ENCODE measurements at places on chromosomes 7 and 10.

DNA sequence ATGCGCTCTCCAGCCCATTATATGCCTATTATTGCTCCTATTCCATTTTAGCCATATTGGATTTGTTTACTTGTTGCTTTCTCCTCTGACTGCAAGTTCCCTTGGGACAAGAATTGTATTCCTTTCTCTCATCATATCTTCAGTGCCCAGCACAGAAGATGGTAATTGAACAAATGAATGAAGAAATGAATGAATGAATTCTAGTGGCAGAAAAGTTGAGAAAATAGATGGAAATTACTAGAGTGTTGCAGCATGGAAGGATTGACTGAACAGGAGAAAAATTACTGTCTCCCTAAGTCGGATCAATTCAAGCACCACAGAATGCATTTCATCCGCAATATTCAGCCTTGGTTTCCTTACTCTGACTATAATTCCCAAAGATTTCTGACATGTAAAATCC is 1243.2 kb downstream of the SORCS1 start:
- no peak for DNase-seq

DNA sequence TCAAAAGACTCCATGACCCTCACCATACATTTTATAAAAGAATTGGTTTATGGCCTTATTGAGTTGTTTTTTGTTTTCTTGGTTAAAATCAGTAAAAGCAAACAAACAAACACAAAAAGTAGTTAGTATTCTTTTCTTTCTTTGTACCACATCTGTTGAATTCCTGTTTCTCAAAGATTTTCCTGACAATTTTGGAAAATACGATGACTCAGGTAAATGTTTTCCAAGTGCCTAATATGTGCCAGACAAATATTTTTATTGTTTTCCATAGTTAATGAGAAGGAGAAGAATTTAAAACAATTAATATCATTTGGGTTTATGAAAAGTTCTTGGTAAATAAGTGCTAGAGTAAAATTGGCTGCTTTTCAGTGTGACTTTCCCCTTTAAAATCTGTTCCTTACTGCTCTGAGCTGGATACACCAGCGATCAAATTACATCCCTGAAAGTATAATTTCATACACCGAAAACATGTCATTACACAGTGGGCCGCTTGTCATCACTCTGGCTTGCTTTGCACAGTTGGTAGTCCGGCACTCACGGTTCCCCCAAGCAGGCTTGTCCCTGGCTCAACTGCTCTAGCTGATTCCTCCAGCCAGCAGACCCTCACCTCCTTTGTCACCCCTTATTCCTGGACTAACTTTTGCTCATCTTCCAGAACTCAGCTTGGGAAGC is 80.5 kb downstream of the TBXAS1 start:
- DNase-seq, result no peak

DNA sequence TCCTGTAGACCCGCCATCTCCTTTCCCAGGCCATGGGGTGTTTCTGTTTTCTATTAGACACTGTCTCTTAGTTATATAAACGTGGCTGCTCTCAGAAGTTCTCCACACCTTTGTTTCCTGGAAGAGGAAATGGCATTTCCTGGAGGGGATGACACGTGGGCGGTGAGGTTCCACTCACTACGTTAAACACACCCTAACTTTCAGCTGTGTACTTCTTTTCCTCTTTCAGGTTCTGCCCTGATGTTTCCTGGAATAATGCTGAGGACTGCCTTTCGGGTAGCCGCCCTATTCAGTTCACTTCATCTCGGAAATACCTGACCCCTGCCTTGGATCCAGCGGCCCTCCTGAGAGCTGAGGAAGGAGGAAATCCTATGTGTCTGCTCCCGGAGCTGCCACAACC is 3.4 kb upstream of the PRKCQ start:
- peak; percentile 57 for DNase-seq

DNA sequence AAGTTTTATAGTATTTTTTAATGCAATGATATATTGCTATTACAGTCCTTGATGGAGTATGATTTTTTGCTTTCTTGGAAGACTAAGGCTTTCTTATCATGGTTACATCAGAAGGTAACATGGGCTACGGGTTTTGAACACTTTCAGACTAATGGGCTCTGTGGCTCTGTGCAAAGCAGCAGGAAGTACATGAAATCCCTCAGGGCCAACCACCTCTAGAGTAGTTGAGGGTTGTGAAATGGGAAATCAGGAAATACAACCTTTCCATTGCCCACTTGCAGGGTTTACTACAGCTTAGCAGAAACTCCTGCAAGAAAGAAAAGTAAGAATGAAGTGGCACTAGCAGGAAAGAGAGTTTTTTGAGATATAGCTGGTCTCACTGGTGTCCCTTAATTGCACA is 853.5 kb downstream of the KCNMA1 start:
- DNase-seq, result no peak

DNA sequence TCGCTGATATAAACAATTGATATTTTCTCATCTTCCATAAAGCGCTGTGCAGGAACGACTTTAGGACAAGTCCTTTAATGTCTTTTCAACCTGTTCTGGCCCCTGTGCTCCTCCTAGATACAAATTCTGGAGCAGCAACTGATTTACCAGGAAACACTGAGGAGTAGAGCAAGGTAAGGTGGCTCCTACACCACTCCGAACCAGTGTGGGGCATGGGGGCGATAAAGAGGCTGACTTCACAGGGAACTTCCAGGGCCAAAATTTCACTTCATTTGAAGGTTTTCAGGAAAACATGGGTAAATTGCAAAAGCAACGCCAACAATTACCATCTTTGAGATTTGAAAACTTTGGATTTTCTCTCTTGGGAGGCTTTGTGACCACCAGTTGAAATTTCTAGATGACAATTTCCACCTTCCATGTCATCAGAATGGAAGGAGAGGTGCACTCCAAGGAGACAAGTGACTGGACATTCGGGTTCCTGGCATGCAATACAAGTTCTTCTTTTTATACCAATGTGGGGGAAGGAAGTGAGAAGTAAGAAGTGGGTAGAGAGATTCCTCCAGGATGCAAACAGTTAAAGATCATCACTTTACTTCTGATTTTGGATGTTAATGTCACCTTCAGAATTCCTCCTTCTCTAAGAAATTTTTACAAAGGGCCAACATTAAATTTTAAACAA is 118.5 kb downstream of the FAM107B start:
- no peak for DNase-seq

GRCh38 chr7:29146057-29146706 is at the start of gene CPVL:
TSS of gene CPVL (minus strand) at chr7:29146537. CDS start at chr7:29121061, 25,476 bp downstream.
- DNase-seq, result no peak

GRCh38 chr7:100089458-100090196 is 858 bp downstream of the COPS6 start:
- DNase-seq, result no peak

GRCh38 chr7:24668927-24669635 is 88.2 kb downstream of the GSDME start:
- DNase-seq, result no peak

GRCh38 chr7:133742709-133743538 is 384.2 kb upstream of the LRGUK start:
- no peak for DNase-seq

DNA sequence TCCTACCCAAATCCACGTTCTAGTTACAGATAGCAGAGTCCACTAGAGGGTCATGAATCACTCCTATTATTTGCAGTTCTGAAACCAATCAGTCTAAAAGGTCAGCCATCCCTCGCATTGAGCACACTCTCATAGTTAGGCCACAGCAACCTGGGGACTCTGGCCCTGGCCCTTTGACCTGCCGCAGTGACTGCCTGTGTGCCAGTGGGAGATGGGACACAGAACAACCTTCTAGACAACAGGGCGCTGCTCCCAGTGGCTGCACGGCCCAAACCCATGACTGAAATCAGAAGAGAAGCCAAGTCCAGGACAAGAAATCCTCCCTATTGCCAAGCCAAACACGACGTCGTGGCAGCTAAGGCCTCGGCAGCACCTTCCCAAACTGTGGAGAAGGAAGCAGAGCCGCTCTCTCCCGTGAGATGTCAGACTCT is 158.5 kb downstream of the HERPUD2 start:
- DNase-seq, result no peak

DNA sequence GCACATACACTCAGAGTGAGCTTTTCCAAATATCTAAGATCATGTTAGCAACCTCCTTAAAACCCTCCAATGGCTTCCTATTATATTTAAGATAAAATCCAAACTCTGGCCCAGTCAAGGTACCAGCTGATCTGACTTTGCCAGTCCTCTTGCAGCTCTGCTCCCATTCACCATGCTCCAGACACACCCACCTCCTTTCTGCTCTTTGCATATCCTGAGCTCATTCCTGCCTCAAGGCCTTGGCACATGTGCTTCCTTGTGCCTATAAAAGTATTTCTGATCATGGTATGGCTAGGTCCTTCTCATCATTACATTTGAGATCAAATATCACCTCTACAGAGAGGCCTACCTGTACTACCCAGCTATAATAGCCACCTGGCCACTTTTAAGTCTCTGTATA is 27.5 kb downstream of the XPNPEP1 start:
- no peak for DNase-seq

DNA sequence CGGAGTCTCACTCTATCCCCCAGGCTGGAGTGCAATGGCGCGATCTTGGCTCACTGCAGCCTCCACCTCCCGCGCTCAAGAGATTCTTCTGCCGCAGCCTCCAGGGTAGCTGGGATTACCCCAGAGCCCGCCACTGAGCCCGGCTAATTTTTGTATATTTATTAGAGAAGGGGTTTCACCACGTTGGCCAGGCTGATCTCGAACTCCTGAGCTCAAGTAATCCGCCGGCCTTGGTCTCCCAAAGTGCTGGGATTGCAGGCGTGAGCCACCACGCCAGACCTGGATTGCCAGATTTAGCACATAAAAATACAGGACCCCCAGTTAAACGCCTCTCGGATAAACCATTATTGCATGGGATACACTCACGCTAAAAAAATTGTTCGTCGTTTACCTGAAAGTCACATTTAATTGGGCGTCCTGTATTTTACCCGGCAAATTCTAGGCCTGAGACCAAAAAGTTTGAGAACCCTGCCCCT is 375 bp upstream of the GATAD1 start:
- no peak for DNase-seq

DNA sequence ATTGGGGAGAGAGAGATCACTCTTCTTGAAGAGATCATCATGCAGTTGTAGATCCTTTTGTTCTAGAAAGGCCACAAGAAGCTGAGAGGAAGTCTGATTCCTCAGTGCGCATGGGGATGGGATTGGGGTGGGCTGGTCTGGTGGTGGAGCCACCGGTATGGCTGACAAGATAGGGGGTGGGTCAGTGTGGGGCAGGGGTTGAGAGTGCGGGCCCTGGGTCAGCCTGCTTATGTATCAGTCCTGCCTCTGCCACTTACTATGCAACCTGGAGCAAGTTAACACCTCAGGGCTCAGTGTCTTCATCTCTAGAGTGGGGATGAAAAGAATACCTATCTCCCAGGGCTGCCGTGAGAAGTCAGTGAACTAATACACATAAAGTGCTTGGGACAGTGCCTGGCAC is 8.0 kb downstream of the SMARCD3 start:
- DNase-seq, result no peak

GRCh38 chr10:50527442-50528043 is 96.2 kb downstream of the SGMS1 start:
- no peak for DNase-seq

DNA sequence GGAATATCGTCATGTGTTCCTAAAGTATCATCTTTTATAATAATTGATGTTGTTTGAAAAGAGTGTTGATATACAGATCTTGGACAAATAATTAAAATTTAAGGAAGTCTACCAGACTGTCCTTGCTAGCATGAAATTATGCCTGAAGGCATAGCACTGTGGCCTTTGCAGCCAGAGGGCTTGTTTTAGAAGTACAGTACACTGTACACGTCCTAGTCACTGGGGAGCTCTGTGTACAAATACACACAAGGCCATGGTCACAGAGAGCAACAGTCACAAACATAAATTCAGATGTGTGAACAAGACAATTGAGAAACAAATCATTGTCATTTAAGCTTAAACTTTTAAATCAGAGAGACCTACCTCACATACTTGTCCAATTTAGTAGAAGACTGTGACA is 133.0 kb downstream of the KIAA1217 start:
- no peak for DNase-seq

DNA sequence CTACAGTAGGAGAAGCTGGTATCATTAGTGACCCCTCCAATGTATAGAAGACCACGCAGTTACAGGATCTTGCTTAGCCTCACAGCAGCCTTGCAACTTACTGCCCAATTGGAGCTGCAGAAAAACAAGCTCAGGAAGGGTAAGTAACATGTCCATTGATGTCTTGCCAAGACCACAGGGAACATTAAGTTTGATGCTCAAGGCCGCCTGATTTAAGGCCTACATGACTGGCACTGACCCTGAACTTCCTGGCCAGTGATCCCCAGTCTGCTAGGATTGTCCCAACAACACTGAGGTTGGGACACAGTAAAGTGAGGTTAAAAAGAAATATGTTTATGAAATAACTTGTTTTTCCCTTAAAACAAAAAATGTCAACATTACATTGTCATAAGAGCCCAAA is 6.8 kb upstream of the GDF2 start:
- DNase-seq, result no peak

GRCh38 chr7:101998029-101998905 is 180.8 kb downstream of the CUX1 start:
- DNase-seq, result no peak
